ENCODE measurements at places on chromosomes 12 and 14.

DNA sequence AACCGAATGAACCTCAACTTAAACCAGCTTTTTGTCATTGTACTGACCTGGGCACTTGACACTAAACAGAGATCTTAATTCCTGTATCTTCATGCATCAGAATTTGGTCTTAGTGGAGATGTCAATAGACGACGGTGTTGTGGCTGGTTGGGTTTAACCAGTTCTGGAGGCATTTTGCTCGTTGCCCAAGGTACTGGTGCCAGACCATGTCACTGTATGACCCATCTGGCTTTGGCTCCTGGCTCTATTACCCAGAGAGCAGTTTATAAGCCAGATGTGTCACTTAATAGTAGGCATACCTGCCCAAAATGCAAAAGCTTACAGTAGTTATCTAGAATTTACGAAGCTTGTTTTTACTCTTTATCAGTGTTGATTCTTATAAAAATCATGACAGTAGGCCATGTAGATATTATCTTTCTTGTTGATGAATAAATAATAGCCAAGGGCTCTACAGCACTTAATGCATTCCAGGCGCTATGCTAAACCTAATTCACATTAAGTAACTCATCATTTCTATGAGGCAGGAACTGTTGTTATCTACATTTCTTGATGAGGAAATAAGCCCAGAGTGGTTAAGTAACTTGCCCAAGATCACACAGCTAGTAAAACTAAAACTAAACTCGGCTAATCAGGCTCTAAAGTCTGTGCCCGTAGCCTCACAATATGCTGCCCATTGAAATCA, 179.7 kb upstream of the HIF1A start:
- no peak for DNase-seq

GRCh38 chr14:21703357-21704326, 30.0 kb upstream of the OR4E1 start:
- DNase-seq: no peak

DNA sequence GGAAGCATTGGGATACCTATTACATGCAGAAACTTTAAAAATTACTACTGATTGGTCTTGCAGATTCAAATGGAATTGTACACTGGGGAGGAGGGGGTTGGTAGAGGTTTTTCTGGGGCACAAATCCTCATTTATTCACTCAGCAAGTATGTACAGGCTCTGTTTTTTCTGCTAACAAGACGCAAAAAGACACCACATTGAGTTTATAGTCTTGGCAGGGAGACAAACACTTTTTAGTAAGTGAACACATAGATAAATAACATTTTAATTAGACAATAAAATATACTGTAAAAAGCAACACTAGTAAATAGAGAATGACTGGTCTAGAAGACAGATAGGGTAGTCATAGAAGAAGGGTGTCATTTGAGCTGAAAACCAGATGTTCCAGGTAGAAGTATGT, 23.8 kb downstream of the GLIPR1L2 start:
- DNase-seq: no peak

DNA sequence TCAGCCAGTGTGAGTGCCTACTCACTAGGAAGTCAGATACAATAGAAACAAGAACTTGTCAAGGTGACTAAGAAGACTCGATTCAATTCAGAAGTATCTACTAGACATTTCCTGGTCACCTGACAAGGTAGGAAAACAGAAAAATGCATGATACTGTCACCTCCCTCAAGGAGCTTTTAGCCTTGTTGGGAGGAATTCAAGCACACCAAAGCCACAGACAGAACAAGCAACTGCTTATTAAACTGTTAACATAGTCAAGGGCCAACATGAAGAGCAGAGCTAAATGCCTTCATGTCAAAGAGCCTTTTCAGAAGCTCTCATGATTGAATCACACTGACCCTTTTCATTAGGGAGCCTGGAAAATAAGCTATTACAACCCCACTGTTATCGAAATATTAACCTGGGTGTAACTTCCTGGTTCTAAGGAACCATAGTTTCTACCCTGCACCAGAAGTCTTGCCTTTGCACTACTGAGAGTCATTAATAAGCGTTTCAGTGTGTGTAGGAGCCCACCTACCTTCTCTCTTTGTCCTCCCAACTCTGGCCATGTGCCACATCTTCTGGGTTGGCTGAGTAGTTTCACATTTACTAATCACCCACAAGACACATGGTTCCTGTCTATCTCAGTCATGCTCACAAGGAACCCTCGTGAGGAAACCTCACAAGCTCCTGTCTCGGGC, 31.0 kb upstream of the LGALS3 start:
- no peak for DNase-seq

DNA sequence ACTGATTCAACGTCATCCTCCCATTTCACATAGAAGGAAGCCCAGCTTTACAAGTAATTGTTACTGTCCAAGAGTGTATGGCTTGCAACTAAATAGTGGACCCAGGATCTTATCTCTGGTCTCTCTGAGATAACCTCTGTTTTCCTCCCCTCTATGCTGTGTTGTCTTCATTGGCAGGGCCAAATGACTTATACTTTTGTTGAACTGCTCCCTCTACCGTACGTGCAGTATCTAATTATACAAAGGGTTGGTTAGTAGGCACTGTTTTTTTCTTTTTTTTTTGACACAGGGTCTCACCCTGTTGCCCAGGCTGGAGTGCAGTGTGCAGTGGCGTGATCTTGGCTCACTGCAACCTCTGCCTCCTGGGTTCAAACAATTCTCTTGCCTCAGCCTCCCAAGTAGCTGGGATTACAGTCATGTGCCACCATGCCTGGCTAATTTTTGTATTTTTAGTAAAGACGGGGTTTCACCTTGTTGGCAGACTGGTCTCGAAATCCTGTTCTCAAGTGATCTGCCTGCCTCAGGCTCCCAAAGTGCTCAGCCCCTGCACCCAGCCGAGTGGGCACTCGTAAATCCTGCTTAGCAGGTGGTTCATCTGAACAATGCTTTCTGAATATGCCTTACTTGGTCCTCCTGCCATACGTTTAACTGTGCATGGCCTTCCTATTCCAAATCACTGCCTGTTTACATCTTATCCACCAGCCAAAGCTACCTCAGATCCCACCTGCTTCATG, 162.1 kb downstream of the ADCK1 start:
- no peak for DNase-seq

GRCh38 chr14:51392416-51392815, 152.4 kb downstream of the TMX1 start:
- DNase-seq: no peak

DNA sequence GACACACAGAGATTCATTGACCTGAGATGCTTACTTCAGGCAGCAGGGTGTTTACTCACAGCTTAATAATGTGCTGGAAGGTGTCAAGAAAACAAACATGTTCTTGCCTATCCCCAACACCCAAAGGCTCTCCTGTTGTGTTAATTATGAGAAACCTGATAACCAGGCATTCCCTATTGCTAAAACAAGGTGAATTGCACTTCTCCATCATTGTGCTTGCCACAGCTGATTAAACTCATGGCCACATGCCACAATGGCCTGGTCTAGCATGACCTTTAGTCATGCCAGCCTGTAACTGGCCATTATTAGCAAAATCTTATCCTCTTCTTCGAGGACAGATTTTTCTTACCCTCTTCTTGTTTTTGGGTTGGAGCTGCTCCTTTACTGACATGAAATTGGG, 21.4 kb downstream of the SMOC1 start:
- no peak for DNase-seq

DNA sequence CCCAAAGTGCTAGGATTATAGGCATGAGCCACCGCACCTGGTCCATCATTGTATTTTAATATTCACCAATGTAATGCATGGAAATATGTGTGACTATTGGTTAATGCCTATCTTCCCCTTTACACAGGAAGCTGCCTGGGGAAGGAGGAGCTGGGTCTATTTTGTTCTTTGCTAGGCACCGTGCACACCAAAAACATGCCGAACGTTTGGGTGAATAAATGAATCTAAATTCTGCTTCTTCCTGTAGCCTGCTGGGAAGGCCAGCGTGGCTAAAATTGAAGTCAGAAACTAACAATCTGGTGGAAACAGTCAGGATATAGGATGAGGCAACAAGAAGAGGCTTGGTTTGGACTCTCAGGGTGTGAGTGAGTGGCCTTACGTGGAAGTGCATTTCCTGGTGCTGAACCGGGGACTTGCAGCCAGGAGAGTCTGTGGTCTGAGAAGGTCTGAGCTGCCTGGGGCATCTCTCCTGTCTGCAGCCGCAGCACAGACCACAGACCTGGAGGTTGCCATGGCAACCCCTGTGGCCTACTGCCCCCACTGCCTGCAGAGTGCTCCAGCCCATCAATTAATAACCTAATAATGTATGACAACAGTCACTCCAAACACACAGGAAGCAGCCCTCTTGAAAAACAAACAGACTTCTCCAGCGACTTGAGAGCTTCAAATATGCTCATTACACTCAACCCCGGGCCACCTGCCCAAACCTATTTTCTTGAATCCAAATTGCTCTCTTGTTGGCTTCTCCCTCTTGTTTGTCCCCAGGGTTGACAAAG, 5.5 kb upstream of the GPR68 start:
- peak; percentile 14 for DNase-seq

- DNase-seq: no peak
Measured at GRCh38 chr12:129101404-129101803, 248.1 kb downstream of the GLT1D1 start.

Data from NCI-H2081 treated with DMSO at 0.1 percent for 48 hours (cell line).